Urinary bladder (tissue), 4 donors: ENCODE measurements at places on chromosomes 16 and 17. TPM values are rescaled to one million over a fixed set of nuclear protein-coding genes. Genes with fewer than 3 reads are reported as not detected.

The MYH8 gene
- 69.6 TPM for total RNA-seq

The METTL22 gene
- 22.4 TPM for total RNA-seq

The CCDC154 gene
- total RNA-seq = 0.37 TPM

The RCVRN gene
- total RNA-seq = 0.90 TPM

The CDH8 gene
- 8.9 TPM for total RNA-seq

The SYCE1L gene
- 0.90 TPM for total RNA-seq

The BEAN1 gene
- total RNA-seq = 0.85 TPM

The SLC38A8 gene
- not detected for total RNA-seq

The CCL7 gene
- not detected for total RNA-seq

The CLEC18A gene
- 1.7 TPM for total RNA-seq

The SPHK1 gene
- 3.8 TPM for total RNA-seq

- DNase-seq = no peak
These were observed 541.4 kb downstream of the TOX3 start for GRCh38 chr16:52005551-52005950.

DNA sequence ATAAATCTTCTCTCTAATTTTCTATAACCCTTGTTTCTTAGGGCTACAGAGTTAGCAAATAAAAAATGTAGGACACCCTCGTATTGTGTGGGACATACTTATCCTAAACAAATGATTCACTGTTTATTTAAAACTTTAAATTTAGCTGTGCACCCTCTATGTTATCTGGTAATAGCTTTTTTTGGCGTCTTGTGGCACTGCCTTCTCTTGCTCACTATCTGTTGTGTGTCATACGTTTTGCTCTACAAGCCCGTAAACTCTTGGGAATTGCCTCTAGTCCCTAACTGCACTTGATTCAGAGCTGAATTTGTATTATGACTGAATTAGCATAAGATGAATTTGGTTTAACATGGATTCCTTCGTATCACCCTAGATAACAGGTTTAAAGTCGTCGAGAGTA lies 144.3 kb upstream of the MYOCD start:
- DNase-seq = no peak

DNA sequence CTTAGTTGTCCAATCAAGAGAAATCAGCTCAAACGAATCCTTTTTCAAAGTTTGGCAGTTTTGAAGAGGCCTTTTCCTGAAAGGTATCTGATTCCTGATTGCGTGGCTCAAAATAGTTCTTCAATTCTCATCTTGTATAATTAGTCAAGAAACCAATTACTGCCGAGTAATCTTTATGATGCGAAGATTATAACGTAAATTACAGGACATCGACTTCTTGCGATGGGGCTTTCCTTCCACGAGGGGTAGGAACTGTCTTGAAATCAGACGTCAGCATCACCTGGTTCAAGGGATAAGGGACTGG lies 644 bp upstream of the ARL2BP start:
- DNase-seq = no peak

- no peak for DNase-seq
These were observed 282.0 kb downstream of the BCAS3 start for GRCh38 chr17:60959696-60960095.

DNA sequence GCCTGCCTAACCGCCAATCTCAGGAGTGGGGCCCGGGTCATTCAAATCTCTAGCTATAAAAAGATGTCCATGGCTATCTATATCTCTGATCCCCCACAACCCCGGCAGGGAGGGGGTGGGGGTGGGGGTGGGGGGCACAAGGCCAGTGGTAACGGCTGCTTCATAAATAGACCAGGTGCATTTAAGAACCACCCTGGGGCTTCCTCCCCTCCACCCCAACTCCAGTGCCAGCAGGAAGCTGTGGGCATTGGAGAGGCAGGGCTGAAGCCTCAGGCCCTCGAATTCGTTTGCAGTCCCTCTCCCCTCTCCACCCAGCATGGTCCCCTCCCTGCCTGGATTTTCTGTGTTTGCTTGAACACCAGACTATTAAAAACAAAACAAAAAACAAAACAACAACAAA lies 56.0 kb downstream of the RAP1GAP2 start:
- no peak for DNase-seq

DNA sequence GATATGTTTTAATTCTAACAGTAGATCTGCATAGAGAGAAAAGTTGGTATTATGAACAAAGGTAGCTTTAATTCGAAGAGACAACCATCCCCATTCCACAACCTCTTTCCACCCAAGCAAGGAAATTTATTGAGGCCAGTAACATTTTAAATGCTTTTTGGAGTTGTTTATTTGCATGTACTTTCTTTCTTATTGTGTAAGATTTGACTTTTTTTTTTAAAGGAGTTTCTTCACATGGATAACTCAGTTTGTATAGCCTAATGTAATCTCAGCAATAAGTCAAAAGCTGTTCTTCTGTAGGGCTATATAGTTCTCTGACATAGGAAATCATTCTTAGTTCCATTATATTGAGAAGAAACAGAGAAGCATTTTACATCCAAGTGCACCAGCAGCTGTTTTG lies 163.3 kb downstream of the PRKCA start:
- DNase-seq = no peak

DNA sequence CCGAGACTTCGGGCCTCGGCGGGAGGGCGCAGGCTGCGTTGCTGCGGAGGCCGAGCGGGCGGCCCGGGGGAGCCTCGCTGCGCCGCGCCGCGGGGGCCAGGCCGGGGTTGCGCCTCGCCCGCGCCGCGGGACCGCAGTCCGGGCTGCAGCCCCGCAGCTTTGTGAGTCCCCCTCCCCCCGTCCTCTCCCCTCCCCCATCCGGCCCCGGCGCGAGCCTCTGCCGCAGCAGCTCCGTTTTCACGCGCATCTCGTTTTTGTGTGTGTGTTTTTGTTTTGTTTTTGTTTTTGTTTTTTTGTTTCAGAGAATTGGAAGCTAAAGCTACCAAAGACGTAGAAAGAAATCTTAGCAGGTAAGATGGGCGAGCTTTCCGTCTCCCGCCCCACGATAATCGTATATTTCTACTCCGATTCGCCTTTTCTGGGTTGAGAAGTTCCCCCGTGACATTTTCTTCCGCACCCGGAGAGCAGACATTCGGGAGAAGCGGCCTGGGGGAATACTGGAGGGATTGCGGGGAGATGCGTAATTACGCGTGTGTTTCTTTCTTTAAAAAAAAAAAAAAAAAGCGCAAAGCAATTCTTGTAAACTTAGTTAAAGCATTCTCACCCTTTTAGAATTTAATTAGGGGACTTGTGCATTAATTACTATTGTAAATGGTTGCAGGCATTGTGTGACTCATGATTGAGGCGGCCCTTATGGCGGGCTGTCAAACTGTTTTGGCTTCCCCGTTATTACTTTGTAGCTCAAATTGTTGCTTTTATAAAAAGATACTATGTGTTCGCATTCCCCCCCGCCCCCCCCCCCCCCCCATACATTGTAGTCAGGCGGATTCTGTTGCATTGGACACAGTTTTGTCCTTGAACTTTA lies 732 bp downstream of the TNRC6A start:
- DNase-seq = no peak

DNA sequence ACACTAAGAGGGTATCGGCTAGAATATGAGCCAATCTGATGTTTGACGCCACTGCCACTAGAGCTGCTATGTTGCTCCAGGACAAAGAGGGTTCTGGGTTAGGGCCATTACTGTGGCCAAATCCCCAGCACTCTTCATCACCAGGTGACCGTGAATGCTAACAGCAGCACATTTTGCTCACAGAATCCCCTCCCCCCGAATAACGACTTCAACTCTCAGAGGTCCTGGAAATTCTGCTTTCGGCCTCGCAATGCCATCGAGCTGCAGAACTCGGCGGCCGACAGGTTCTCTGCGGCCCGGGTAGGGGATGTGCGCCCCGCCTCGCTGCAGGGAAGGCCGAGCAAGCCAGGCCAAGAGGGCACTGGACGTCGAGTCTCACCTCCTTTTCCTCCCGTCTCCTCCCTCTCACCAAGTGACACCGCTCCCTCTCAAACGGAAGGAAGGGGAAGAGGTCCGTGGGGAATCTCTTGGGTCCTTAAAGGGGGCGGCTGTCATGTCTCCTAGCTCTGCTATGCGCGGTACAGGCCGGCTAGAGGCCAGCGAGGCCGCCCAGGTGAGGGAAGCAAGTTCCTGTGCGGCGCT lies 31.9 kb downstream of the CDK5R1 start:
- no peak for DNase-seq

DNA sequence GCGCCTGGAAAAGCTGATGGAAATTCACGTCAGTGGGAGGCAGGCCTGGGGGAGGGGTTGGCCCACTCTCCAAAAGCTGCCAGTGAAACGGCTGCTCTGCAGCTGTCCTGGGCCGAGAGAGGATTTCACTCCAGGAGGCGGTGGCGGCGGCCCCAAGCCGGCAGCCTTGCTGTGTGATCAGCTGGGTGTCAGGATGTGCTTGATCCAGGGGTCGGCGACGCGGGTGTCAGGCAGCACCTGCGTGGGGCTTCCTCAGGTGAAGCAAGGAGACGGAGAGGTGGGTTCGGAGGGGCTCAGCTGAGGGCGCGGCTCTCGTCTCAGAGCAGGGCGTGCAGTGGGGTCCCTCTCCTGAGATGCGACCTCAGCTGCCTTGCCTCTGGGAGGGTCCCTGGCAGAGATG lies 7.0 kb downstream of the CBFA2T3 start:
- no peak for DNase-seq

DNA sequence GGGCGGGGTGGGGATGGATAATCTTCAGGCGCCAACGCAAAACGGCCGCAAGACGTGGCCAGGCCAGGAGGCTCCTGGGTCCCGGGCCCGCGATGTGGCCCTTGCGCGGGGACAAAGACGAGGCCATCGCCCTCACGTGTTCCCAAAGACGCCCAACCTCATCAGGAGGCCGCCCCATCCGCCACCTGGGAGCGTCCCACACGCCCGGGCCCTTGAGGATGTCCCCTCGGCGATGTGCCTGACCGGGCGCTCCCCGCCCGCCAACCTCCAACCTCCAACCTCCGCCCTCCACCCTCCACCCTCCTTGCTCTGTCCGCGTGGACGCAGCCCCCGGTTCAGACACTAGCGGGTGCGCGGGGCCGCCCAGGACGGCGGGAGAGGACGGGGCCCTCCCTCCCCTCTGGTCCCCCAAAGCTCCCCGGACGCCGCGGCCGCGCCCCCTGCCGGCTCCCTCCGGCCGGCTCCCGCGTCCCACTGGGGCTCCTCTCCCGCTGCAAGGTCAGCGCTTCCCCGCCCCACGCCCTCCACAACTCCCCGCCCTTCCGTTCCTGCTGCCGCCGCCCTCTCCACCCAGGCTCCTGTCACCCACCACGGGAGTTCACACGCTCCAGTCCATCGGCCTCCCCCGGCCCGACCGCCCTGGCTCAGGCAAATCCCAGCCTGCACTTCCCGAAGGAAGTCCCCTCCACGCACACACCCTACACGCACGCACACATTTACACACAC lies 250.8 kb upstream of the RPL38 start:
- no peak for DNase-seq

DNA sequence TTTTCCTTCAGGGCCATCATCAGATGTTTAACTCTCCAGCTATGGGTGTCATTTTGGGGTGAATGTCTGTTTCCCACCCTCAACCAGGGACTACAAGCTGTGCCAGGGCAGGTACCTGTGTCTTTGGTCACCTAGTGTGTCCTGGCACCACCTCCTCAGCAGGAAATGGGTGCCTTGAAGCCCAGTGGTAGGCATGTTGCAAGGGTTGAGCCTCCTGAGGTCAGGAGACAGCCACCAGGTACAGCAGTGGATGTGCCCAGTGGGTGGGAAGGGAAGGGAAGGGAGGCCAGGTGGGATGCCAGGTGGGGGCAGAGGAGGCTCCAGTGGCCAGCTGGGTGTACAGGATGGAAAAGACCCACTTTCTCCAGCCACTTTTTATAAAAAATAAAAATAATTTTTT lies 25.5 kb upstream of the ADORA2B start:
- no peak for DNase-seq

DNA sequence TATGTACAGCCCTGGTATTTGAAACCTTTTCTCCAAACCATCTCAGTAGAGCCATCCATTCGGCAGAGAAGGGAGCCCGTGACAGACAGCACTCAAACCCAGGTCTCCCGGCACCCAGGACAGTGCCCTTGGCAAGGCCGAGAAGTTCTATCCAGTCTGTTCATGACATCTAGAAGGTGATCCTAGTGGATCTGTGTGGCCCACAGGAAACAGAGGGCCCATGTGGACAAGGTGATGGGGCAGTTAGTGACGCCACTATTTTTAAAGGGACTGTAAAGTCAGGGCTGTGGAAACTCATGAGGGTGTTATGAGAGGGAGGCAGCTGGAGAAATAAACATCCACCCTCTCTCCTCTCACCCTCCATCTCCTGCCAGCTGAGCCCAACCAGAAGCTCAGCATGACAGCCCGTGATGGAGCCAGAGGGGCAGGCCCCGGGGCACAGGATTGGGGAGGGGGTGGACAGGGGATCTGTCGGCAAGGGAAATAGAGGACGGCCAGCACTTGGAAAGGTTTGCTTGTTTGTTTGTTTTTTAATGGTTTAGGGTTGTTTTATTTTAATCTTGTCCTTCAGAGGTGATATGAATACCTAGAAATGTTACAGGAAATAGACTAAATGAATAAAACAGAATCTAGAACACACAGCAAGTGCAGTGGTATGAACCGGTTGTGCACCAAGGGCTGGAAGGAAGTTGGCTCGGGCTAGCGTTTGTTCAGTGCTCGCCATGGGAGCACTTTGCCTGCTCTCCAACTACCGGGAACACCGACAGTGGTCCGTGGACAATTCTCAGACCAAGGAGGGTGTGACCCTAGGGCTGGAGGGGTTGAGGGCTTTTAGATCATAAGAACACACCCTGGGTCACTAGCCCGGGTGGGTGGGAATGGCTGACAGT lies 17.1 kb downstream of the MYLK3 start:
- no peak for DNase-seq

DNA sequence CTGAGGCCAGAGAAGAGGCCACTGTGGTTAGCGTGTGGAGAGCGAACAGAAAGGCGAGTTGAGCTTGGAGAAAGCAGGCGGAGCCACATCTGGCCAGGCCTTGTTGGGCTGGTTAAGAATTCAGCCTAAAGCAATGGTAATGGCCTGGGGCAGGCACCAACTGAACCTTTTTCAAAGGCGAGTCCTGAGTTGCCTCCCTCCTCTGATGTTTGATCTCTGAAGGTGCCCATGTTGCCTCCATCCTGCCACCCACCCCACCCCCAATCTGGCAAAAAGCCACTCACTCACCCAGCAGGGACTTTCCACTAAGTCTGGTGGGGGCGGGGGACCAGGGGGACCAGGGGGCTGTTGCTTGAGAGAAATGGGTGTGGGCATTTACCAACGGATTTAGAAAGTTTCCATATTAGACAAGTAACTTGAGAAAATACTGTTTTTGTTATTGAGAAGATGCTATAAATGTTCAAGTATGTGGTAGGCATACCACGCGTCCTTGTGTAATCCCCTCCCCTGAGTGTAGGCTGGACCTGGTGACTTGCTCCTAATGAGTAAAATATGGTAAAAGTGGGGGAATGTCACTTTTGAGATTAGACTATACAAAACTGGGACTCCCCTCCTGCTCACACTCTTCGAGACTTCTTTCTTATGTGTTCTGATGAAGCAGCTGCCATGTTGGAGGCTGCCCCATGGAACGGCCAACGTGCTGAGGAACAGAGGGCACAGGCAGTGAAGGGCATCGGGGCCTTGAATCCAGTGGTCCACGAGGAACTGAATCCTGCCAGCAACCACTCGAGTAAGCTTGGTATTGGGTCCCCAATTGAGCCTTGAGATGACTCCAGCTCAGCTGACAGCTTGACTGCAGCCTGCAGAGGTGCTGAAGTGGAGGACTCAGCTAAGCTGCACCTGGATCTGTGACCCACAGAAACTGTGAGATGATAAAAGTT lies 29.9 kb upstream of the TNS4 start:
- DNase-seq = no peak
